ENCODE measurements at places on chromosomes 1 and 21. TPM values are rescaled to one million over a fixed set of nuclear protein-coding genes. Genes with fewer than 3 reads are reported as not detected.

DNA sequence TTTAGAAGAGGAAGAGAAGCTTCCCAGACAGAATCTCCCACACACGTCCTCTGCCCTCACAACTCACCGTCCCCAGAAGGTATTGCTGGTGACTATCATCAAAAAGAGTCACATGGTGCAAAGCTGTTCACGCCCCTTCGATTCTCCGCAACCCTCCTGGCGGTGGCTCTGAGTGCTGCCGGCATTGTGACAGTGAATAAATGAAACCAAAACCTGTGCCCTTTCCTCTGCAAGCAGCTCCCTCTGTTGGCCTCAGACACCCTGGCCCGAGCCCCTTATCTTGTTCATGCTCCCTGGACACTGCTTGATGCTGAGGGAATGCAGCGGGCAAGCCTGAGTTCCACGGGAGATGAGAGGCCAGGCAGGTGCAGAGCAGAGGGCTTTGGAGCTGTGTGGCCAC is 510.3 kb downstream of the NPHP4 start:
- peak; percentile 68 for DNase-seq

DNA sequence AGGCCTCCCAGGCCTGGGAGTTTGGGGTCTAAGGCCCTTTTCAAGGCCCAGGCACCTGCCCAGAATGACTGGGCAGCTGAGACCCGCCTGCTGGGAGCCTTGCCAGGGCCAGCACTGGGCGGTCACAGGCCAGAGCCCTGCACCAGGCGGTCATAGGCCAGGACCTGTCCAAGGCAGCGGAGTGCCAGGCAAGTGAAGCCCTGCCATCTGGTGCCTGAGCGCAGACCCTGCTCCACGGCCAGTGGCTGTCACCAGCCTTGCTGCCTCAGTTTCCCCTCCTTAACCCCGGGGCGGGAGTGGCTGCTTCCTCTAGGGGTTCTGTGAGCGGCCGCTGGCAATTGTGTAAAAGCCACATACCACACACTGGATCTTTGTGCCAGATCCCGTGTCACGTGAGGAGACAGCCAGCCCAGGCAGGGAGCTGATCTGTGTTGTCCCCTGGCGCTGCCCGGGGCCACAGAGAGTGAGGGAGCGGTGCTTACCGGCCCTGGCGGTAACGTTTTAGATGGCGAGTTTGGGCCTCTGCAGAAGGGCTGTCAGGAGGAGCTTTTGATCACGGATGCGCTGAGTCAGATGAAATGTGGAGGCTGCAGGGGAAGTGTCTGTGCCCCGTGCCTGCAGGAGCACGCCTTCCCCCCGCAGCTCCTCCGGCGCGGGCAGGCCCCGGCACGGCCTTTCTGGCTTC is 4.6 kb downstream of the COL18A1 start:
- no peak for DNase-seq

DNA sequence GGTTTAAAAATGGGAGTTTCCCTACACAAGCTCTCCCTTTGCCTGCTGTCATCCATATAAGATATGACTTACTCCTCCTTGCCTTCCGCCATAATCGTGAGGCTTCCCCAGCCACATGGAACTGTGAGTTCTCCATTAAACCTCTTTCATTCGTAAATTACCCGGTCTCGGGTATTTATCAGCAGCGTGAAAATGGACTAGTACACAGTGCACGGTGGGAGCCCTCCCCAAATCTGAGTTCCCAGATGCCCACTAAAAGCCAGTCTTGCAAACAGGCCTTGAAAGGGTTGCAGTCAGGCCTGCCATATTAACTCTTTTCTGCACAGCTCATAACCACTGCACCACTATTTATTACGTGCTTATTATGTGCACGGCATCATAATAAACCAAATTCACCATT is 400.9 kb downstream of the PRDM2 start:
- no peak for DNase-seq

CFHR1 gene
- not detected for total RNA-seq

OR6K3 gene
- not detected for total RNA-seq

FPGT gene
- 9.7 TPM for total RNA-seq
